ENCODE measurements at places on chromosomes 7 and 10.

- no peak for DNase-seq
Observed at GRCh38 chr10:65396997-65397396, 1528.8 kb upstream of the LRRTM3 start.

GRCh38 chr7:41637049-41637448, 65.8 kb downstream of the INHBA start:
- DNase-seq: no peak

GRCh38 chr7:129781928-129782817, 170.6 kb downstream of the UBE2H start:
- DNase-seq: no peak

- no peak for DNase-seq
Observed at GRCh38 chr7:75847707-75848106, 31.1 kb upstream of the RHBDD2 start.

DNA sequence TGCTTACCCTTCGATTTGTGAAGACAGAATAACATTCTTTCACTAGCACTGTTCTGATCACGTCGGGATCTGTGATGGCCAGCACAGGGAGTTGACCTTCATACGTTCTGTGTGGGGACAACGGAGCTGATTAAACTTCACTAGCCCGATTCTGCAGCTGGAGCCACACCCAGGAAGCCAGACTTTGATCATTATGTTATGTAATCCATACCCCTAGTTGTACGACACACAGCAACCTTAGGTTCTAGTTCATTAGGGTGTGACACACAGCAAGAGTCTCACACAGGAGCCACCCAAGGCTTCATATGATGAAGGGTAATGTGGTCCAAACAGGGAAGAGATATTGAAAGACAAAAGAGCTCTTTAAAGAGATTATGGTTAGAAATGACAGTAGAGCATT, 7.2 kb downstream of the CYP3A5 start:
- DNase-seq: no peak

DNA sequence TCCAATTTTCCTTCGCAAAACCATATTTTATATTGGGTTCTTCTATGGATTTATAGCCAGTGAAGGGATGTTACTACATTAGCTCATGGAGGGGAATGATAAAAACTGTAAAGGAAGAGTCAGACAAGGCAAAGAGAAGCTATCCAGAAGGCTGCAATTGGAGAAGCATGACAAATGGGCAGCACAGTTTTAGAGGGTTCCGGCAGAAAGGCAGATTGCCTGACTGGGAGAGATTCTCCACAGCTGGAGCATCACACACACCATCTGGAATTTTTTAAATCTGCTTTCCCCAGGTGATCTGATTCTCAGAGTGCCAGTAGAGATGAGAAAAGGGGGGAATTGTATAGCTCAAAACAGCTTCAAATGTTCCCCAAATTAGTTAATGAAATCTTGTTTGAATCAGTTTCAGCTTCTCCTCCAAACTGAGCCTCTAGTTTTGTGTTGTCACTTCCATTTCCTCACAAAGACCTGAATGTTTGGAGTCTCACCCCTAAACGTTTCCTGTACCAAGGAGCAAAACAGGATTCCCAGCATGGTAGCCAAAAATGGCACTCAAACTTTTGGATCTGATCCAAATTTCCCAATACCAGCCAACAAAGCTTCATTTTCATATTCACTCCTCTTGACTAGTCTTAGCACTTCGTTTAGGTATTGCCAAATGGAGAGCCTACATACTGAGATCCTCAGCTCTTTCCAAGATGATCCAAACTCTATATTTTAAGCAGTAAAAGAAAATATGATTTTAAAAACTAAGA, 177.5 kb downstream of the HPSE2 start:
- no peak for DNase-seq

DNA sequence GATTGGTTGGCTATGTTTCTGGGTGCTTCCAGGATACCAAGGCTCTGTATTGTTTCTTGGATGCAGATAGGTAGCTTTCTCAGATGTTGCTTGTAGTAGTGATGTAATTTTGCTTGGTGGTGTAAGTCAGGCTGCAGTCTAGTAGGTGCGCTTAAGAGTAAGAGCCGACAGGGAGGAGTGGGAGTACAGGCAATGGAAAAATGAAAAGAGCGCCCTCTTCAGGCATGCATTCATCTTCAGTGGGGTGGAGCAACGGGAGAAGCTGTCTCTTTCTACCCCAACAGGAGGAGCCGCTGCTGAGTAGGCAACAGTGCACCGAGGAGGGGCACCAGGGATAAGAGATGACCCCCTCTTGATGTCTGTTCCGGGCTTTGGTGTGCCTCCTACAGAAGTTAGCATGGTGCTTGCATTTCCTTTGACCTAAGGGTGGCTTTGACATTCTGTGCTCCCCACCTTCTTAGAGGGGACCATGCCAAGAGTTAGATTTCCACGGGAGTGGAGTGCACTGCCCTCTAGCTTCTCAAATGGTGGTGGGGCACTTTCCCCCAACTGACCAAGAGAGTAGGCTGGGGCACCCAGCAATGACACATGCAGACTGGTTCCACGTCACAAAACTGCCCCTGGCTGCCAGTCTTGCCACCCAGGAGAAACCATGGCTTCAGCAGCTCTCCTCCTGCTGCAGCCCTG, 56.1 kb downstream of the ZNF783 start:
- DNase-seq: no peak

- no peak for DNase-seq
Observed at GRCh38 chr7:41608447-41608846, 94.4 kb downstream of the INHBA start.

DNA sequence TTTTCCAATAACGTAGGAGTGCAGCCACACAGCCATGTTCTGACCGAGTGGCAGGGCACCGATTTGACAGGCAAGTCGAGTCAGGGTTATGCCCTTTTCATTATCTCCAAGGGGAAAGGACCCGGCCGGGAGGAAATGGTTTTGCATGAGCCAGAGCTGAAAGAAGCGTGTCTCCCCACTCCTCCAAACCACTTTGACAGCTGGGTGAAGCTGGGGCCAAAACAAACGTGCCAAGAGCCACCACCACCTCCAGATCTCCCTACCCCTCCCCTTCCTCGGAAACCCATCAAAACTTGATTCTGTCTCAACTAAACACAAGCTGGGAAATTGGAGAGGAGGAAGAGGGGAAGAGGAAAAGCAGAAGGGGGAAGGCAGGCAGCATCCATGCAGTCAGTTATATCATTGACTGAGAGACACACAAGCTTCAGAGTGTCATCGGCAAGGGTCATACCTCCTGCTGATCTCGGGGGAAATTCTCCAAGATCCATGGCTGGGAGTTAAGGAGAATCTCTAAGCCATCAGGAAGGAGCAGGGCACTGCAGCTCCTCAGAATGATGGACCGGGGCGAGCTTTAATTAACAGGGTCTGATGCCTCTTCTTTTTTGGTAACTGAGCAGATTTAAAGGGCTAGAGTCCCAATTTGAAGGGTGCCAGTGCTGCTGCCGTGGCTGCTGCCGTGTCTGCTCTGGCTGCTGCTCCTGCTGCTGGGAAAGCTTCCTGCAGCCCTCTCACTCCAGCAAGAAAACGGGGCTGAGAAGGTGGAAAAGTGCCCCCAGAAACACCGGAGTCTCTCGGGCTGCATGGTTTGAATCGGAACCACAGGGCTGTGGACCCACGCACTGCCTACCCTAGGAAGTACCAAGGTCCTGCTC, 34.7 kb upstream of the CALN1 start:
- DNase-seq: no peak

- DNase-seq: no peak
Observed at GRCh38 chr10:73398024-73398423, 15.8 kb downstream of the ANXA7 start.

- no peak for DNase-seq
Observed at GRCh38 chr7:67341153-67341768, 344.6 kb downstream of the TYW1 start.

- no peak for DNase-seq
Observed at GRCh38 chr7:129438281-129438838, 4.1 kb downstream of the STRIP2 start.

GRCh38 chr10:5888351-5888750, 1.3 kb downstream of the ANKRD16 start:
- DNase-seq: no peak

DNA sequence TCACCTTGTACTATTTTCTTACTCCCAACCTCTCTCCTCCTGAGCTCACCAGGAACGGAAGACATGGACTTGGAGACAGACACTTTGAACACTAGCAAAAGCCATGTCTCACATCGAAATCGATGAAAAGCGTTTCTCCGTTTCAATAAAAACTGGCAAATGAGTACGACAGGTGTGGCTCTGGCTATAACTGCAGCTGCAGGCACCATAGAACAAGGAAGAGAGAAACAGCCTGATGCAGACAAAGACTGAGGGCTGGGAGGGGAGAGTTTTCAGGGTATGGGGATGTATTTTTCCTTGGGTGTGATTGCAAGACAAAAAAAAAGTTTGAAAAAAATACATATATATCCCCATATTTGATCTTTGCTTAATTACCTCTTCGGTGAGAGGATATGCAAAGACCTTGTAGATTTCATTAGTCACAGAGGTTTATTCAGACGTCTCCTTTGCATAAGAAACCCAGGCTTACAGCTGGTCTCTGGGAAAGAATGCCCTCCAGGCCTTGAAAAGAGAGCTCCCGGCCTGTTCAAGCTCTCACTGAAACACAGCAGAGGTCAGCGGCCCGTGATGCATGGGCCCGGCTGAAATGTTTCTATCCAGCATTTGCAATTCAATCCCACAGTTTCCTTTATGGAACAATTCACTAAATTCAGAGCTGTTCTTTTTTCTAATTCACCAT, 63.1 kb downstream of the TLL2 start:
- DNase-seq: no peak

- no peak for DNase-seq
Observed at GRCh38 chr10:131929122-131929845, 28.5 kb downstream of the PPP2R2D start.

DNA sequence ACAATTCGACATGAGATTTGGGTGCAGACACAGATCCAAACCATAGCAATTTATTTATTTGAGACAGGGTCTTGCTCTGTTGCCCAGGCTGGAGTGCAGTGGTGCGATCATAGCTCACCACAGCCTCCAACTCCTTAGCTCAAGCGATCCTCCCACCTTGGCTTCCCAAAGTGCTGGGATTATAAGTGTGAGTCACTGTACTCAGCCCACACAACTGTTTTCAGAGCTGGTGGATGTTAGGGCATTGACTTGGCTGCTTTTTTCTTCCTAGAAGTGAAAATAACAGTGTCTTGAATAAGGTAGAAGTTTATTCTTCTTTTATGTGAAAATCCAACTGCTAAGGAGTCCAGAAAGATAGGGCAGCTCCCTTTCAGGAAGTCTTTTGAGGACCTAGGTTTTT, 132.1 kb downstream of the CCDC3 start:
- DNase-seq: no peak

GRCh38 chr7:5574770-5575269, 151.2 kb upstream of the TNRC18 start:
- no peak for DNase-seq

DNA sequence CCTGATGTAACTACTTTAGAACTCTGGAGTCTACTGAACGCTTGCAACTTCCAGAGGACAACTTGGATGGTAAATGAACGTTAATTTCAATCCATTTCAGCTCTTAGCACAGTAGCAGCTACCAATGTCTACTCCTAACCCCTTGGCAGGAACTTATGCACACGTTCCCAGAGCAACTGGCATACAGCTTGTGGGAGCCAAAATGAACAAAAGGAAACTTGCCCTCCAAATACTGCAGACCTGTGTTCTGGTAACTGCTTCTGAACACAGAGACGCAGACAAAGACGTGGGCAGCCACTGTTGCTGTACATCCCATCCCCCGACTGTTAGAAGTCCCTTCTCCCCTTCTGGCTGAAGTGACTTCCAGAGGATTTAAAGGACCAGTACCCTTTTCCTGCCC, 61.3 kb downstream of the XPNPEP1 start:
- DNase-seq: no peak

- no peak for DNase-seq
Observed at GRCh38 chr7:99380823-99381663, 6.5 kb downstream of the ARPC1B start.

DNA sequence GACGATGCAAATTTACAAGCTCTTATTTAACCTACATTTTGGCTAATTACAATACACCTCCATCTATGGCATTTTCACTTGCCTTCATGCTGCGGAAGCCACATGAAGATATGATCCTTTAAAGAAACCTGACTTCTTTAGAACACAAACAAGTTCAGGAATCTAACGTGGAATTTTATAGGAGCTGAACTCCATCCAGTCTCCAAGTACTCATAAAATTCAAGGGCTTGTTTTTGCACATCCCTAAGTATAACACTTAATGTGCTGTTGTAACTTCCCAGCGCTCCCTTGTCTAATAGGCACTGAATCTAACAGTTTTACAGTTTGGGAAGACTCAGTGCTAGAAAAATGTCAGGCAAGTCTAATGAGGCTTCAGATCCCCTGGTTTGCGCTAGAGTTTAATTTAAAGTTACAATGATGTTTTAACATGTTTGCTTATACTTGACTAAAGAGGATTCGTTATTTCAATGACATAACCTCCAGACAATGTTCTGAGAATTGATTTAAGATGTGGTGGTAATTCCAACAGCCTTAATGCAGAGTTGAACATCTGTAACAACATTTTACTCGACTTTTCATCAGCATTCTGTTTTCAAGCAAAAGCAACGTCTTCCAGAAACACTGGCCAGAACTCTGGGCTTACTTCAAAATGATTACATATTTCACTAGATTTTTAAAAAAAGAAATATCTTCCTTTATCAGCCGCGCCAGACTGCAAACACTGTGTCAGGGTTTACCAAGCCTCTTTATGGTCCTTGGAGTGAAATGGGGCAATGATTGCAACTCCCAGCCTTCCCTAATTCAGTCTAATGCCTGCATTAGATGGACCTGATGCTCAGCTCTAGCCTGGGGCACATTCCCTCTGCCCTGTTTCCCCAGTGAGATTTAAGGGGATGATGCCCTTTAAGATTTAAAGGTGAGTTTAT, 664.3 kb downstream of the KCNMA1 start:
- no peak for DNase-seq

- DNase-seq: no peak
Observed at GRCh38 chr7:77570330-77571011, 33.4 kb downstream of the PTPN12 start.

- no peak for DNase-seq
Observed at GRCh38 chr7:148872188-148872587, 11.9 kb downstream of the EZH2 start.

All from liver (tissue), 10 donors.